ENCODE measurements at places on chromosomes 6 and 20.

DNA sequence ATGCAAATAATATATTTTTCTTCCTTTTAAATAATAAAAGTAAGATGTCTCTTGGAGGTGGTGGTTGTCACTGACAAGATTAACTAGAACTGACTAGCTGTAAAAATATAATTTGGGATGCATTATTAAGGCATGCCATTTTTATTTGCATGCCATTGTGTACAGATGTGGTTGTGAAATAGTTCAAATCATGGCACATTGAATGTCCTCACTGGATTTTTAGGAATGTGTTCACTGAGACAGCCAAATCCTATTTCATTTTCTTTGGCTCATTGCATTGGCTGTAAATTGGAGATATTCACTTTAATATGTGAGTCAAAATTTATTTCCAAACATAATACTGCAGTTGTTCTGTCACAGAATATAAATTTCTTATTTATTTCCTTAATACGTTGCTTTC is 62.3 kb downstream of the ESR1 start:
- DNase-seq, result no peak

GRCh38 chr6:170210026-170210390 is 80.9 kb downstream of the DLL1 start:
- DNase-seq, result no peak

DNA sequence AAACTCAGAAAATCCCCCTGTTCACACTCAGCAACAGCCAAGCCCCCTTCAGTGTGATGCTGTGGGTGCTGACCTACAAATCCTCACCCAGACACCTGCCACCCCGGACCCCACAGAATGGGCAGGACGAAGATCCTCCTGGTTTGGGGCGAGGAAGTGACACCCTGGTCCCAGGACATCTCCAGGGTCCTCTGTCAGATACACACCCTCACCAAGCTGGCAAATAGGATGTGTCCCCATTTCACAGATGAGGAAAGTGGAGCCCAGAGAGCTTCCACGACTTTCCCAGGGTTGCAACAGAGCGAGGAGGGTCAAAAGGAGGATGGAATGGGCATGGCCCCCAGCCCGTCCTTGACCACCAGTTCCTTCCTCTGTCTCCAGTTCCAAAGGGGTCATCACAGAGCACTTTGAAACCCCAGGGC is 92.0 kb upstream of the AFDN start:
- DNase-seq, result no peak

- DNase-seq, result no peak
Measured at GRCh38 chr20:17661121-17661744, 20.8 kb downstream of the RRBP1 start.
